ENCODE measurements at places on chromosomes 2 and 18. TPM values are rescaled to one million over a fixed set of nuclear protein-coding genes. Genes with fewer than 3 reads are reported as not detected.

The DNER gene
- 0.45 TPM for total RNA-seq

- no peak for DNase-seq
Observed at GRCh38 chr2:146661473-146662096, 1183.2 kb upstream of the ACVR2A start.

The IGFBP5 gene
- total RNA-seq = 808 TPM

DNA sequence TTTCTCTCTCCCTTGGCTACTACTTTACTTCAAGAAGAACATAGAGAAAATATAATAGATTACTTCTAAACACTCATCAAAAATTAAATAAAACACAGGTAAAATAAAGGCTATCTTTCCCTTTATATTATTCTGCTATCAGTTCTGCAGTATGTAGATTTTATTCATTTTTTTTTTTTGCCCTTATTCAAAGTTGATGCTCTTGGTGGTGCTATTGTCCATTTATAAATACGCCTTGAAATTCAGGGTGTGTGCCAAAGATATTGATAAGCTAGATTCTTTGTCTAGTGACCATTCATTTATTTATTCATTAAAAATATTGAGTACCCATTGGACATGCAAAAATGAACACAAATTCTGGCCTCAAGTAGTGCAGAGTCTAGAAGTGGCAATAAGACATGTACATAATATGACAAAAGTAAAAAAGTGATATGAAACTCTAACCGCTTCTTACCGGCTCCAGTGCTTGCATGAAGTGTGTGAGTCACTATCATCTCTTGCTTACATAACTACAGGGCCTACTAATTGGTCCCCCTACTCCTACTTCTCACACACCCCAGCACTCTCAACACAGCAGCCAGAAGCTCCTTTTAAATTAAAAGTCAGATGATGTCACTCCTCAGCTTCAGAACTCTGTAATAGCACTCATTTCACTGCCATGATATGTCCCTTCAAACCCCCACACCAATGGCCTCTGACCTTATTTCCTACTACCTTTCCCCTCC, 208.3 kb upstream of the FANCL start:
- DNase-seq = no peak

DNA sequence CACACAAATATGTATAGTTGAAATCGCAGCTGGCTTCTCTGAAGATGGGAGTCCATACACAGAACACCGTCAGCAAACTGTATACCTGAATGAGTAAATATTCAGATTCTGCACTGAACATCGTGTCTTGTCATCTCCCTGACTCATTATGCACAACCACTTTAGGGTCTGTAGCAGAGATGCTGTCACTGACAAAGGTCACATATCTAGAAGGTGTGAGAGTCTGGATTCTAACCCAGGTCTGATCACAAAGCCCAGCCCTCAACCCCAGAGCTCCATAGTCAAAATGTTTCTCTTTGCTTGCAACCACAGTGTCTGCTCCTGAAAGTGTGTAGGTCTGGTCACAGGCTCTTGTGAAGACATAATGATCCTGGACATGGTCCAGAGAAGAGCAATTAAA, 78.3 kb upstream of the PAX8 start:
- no peak for DNase-seq

DNA sequence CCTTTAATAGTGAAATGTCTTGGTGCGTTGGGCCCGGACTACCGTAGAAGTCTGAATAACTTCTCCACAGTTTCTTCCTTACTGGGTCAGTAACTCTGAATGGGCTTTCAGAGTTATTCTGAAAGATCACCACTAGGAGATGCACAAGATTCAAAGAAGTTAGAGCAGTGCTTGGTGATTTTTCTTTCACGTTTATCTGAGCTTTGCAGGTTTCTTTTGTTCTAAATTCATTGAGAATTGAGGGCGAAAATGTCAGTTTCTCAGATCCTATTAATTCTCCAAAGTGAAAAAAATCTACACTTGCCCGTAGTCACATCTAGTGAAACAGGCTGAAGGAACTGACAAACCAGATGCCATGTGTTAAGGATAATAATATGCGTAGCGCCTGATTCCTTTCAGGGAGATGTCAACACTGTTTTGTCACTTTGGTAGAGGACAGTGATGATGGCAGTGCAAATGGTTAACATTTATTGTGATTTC, 70.1 kb downstream of the QPCT start:
- no peak for DNase-seq

GRCh38 chr18:77405096-77405495, 155.4 kb downstream of the GALR1 start:
- DNase-seq = no peak

DNA sequence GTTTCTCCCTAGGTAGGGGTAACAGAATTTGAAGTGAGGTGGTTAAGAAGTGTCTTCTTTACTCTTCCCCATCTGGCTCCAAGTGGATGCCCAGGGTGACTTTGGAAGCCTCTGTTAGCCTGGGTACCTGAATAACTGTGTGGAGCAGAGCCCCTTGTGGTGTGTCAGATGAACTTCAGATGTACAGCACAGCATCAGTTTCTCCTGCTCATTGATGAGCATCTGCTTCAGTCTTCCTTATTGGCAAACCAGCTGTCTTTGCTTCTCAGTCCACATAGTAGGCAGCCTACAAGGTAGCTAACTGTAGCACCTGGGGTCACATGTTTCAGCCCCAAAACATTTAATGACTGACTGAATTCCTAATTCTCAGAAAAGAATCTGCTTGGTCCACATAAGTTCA, 56.2 kb upstream of the ATP8B1 start:
- no peak for DNase-seq

The LIMS4 gene
- 22.4 TPM for total RNA-seq

The FIGN gene
- total RNA-seq = 27.8 TPM

GRCh38 chr2:177253704-177254103, 10.8 kb downstream of the NFE2L2 start:
- no peak for DNase-seq

The SERPINB13 gene
- not detected for total RNA-seq

- DNase-seq = peak; percentile 92
Observed at GRCh38 chr2:172172513-172173173, 69.9 kb upstream of the DLX2 start.

GRCh38 chr2:217920879-217921603, 81.8 kb downstream of the TNS1 start:
- DNase-seq = peak; percentile 87

DNA sequence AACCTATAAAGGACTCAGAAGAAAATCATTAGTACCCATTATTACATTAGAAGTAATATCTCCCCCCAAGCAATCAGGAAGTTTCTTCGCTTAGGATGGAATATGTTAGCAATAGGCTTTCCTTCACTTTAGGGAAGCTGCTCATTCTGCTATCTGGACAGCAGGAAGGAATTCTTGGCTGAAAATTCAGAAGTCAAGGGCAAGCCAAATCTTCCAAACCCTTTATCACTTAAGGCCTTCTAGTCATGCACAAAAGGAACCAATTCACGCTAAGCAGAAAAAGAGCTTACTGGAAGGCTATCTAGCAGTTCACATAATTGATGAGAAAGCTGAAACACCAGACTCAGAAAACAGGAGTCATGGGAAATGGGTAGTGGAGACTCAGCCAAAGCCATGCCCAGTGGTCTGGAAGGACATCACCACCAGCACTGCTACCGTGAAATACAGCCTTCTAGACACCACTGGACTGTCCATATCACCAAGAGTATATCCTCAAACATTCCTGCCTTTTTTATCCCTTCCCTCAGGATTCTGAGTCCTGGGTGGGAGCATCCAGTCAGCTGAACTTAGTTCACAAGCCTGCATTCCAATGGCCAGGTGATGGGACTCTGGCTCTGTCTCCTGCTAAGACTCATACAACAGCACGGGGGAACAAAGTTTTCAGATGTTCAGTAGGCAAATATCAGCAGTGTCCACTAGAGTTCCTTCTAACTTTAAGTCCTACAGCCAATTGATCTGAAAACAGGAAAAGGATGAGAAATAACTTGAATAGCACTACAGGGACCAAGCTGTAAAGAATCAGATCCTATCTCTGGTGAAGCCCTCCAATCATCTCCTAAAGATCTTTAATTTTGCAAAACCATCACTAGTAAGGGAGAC, 14.8 kb upstream of the ADAM17 start:
- no peak for DNase-seq

The VWA3B gene
- 0.36 TPM for total RNA-seq

The RAD51AP2 gene
- total RNA-seq = not detected

The ANKRD39 gene
- total RNA-seq = 12.7 TPM

The IL18RAP gene
- 1.9 TPM for total RNA-seq

DNA sequence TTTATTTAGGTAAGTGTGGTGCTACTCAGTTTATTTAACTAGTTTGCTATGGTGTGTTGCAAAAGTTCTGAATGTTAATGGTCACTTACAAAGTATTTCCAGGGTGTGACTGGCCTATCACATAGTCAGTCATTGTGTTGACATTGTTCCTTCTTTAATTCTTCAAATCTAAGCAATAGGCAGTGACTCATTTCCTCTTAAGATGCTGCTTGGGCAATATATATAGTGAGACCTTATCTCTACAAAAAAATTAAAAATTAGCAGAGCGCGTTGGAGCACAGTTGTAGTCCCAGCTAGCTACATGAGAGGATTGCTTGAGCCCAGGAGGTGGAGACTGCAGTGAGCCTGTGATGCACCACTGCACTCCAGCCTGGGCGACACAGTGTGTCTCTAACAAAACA, 5.8 kb upstream of the CCDC88A start:
- no peak for DNase-seq

DNA sequence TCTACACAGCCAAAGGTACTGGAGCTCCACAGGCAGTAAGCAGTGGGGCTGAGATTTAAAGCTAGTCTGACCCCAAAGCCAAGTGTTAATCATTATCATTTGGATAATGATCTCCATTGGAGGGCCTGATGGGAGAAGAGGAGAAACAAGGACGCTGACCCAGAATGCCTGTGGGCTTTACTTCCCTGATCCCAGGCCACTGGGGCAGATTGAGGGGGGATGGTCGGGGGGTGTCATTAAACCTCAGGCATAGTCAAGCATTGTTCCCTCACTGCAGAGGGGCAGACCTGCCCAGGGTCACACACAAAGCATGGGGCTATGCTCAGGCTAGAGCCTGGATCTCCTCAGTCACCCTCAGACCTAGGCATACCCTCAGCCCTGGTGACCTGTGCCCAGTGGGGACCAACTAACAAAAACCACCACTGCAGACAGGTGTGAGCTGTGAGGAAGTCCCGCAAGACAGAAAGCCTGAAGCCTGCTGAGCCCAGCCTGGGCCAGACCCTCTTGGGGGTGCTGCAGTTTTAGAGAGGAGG, 53.4 kb downstream of the SDC1 start:
- DNase-seq = no peak

DNA sequence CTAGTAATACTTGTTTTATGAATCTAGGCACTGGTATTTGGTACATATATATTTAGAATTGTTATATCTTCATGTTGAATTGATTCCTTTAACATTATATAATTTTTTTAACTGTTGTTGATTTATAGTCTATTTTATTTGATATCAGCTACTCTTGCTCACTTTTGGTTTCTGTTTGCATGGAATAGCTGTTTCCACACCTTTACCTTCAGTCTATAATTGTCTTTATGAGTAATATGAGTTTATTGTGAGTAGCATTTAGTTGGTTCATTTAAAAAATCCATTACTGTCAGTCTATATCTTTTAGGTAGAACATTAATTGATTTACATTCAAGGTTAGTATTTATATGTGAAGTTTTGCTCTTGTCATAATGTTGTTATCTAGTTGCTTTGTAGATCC, 58.6 kb downstream of the SMCHD1 start:
- DNase-seq = no peak

The TUBA3E gene
- not detected for total RNA-seq

DNA sequence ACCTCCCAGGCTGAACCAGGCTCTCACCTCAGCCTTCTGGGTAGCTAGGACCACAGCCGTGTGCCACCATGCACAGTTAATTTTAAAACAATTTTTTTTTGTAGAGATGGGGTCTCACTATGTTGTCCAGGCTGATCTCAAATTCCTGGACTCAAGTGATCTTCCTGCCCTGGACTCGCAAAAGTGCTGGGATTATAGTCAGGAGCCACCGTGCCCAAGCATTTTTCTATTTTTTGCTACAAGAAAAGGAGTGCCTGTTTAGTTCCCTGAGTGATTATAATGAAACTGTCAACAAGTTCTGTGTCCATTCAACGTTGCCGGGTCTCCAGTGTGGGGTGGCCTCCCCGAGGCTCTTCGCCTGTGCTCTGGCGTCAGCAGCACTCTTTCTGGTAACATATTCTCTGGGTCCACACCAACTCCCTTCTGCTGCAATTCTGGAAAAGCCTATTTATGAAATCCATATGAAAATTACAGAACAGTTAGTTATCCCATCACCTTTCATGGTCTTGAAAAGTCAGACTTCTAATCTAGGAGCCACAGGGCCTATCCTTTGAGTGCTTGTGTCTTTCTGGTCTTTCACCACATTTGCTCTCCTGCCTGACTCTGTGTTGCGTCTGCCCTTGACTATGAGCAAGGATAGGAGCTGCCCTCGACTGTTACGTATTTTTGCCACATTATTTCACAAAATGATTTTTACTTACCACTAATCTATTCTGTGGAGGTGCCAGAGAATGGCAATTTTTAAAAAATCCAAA, 172.7 kb downstream of the SOCS6 start:
- DNase-seq = no peak

DNA sequence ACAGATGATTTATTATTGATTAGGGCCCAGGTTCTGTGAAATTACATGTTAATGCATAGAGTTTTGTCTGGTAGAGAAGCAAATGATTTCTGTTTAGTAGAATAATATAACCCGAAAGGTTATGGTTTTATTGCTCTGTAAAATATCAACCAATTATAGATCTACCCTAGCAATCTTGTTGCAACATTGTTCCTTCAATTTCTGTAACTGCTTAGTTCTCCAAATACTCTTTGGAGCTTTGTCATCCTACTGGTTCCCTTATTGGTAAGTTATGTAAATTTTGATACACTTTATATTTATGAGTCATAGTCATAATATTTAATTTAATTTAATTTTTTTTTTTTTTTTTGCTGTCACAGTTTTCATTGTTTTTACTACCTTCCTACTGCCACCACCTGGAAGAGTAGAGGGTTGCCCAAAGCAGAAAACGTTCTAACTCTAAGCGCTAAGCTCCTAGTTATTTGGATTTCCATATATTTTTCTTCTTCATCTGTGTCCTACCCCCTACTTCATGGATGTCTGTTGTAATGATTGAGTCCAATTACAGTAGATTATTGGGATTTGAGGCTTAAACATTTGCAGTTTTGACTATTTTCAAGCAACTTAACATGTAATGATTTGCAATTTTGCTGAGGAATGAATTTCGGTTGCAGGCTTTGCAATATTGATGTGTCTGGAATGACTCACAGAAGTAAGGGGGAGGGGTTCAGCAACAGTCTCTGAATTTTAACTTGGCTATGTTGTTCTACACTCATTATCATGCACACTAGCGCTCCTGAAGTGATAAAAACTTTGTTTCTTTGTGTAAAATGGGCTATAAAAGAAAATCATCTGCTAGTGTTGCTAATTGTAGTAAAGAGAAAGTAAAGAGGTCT, 51.1 kb downstream of the NABP1 start:
- DNase-seq = no peak

- no peak for DNase-seq
Observed at GRCh38 chr2:105841551-105841950, 96.8 kb downstream of the NCK2 start.

GRCh38 chr2:135773917-135774316, 32.3 kb downstream of the UBXN4 start:
- DNase-seq = no peak

All from aorta (tissue), 5 donors.